ENCODE measurements at places on chromosomes 12 and 14.
A peak's percentile ranks its signal among the peaks of the same experiment; 100 is the strongest.

- DNase-seq: no peak
Observed at GRCh38 chr14:71362920-71363584, 455.8 kb downstream of the PCNX1 start.

- no peak for DNase-seq
Observed at GRCh38 chr12:65800937-65801336, 23.3 kb upstream of the HMGA2 start.

- DNase-seq: peak; percentile 78
Observed at GRCh38 chr12:115916910-115917668, 360.4 kb downstream of the MED13L start.

GRCh38 chr14:71050227-71050823 lies 143.1 kb downstream of the PCNX1 start:
- DNase-seq: no peak

DNA sequence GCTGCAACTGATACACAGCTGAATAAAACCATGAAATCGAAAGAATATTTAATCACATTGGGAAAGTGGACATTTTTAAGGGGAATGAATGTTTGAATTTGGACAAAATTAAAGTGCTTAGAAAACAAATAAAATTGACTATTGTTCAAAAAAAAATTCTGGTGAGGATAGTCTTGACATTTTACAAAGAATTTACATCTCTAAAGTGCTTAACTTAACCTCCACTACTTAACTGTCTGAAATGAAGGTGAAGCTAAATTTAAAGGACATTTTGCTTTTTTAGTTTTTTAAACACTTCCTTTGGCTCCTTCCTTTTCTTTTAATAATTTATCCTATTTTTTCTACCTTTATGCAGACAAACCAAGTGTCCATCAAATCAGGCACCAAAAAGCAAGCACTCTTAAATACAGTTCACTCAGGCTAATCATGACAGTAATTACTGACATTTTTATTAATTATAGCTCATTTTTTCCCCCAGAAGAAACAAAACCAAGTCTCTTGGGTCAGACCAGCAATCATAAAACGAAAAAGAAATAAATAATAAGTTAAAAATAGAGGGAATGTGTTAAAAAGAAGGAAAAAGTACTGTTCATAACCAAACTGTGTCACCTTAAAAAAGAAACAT lies 5.7 kb upstream of the CCND2 start:
- no peak for DNase-seq

GRCh38 chr14:96384053-96384452 lies 7.9 kb upstream of the AK7 start:
- no peak for DNase-seq

GRCh38 chr12:113844495-113845210 lies 121.5 kb downstream of the RBM19 start:
- no peak for DNase-seq

DNA sequence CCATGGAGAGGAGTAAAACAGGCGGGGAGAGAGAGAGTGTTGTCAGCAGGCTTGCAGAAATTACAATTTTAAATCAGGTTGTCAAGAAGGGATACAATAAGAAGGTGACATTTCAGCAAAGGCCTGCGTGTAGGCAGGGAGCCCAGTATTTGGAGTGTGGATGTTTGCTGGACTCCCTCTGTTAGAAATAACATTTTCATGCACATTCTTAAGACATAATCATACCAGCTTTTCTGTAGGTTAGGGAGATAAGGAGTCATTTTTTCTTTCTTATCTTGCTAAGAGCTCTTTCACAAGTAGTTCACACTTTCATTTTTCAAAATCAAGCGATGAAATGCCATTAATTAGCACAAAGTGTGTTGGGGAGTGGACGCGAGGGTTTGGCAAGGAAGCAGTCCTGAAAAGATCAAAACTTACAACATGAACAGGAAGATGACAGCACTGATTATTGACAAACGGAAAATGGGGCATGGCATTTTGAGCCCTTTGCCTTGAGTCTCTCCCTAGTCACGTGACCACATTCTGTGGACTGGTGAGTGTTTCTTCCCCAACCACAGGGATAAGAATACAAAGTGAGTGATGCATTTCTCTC lies 160.2 kb downstream of the DAD1 start:
- no peak for DNase-seq

GRCh38 chr14:32329146-32329545 lies at the start of gene AKAP6:
TSS of gene AKAP6 (plus strand) at chr14:32329298. CDS start at chr14:32433494, 104,196 bp downstream.
- no peak for DNase-seq

DNA sequence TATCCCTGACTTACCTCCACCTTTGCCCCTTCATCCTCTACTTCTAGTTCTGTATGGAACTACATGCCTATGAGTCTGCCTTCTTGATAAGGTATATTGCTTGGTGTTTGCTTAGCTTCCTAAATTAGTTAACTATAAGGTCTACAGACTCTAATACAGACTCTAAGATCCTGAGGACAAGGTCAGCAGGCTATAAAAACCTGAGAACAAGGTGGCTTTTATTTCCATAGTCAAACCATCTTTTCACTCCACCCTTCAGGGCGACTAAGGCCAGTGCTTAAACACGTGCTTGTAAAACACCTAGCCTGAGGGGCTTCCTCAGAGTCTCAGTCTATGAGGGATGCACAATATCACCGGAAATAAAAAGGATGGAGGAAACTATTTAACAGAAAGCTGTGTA lies 36.1 kb upstream of the COL2A1 start:
- DNase-seq: no peak

GRCh38 chr14:63343878-63344277 lies 25.1 kb upstream of the GPHB5 start:
- DNase-seq: no peak

DNA sequence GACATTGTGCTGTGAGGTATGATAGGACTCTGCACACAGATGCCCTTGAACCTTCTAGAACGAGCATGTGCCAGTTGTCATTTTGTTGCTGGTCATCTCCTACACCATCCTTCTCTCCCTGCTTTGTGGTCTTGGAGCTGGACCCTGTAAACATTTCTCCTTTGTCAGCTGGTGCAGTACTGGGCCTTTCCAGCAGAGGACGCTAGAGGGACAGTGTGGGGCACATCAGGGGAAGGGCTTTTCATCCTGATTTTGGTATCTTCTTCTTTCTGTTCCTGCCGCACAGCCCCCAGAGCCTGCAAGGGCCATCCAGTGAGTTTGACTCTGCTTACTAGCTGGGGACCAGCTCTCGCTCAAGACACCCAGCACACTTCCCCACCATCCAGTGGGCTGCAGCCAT lies 484.6 kb downstream of the AACS start:
- DNase-seq: peak; percentile 12

GRCh38 chr12:14614704-14615121 lies 47.0 kb upstream of the PLBD1 start:
- DNase-seq: no peak

All from activated naive CD4-positive, alpha-beta T cell treated with anti-CD3 and anti-CD28 coated beads for 36 hours (primary cell).